ENCODE measurements at places on chromosomes 4 and X.

DNA sequence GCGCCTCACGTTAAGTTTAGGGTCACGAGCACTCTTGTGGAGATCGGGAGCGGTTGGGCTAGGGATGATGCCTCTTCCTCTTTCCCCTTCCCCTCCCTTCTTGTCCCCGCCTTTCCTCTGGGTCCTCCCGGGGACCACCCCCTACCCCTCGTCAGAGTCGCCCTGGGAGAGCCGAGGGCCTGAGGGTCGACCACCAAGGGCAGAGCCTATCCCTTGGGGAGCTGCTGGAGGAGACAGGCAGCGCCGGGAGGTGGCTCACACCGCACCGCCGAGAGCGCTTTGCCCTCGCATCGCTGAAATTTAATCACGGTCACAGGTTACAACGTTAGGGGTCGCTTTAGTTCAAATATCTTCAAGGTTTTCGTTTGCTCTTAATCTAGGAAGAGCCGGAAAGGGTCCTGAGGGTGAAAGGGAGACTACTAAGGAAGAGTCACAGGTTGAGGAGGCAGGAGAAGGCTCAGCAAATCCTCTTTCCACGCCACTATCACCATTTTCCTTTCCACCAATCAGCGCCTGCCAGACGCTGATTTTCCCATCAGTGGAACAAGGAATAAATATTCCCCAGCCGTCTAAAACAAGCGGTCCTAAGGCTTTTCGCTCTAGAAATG is 528 bp upstream of the SNCA start:
- peak; percentile 75 for DNase-seq

DNA sequence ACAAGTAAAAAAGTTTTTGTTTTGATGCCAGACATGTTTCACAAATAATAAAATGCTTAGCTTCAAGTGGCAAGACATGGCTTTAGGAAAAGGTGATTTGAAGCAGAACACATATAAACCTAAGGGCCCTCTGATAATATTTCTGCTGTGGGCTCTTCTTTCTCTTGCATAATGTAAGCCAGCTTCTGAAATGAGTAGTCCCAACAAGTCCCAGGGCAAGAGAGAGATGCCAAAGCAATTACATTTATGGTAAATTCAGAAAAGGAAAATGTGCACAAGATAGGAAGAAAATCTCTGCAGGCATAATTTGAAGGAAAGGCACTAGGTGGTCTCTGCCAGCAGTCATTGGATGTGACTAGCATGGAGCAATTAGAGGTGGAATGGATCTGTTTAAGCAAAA is 170.8 kb upstream of the GALNT7 start:
- no peak for DNase-seq

- DNase-seq: no peak
Observed at GRCh38 chrX:11886745-11887144, 128.7 kb downstream of the MSL3 start.

- no peak for DNase-seq
Observed at GRCh38 chr4:15148691-15149090, 146.4 kb downstream of the CPEB2 start.

DNA sequence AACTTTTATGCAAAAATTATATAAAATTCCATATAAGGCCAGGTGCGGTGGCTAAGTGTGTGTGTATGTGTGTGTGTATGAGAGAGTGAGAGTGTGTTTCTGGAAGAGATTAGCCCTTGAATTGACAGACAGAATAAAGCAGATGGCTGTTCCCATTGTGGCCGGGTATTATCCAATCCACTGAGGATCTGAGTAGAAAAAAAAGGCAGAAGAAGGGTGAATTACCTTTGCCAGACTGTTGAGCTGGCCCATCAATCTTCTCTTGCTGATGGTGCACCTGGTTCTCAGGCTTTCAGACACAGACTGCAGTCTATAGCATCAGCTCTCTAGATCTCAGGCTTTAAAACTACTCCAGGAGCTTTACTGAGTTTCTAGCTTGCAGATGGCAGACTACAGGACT is 92.2 kb upstream of the SLIT2 start:
- no peak for DNase-seq

DNA sequence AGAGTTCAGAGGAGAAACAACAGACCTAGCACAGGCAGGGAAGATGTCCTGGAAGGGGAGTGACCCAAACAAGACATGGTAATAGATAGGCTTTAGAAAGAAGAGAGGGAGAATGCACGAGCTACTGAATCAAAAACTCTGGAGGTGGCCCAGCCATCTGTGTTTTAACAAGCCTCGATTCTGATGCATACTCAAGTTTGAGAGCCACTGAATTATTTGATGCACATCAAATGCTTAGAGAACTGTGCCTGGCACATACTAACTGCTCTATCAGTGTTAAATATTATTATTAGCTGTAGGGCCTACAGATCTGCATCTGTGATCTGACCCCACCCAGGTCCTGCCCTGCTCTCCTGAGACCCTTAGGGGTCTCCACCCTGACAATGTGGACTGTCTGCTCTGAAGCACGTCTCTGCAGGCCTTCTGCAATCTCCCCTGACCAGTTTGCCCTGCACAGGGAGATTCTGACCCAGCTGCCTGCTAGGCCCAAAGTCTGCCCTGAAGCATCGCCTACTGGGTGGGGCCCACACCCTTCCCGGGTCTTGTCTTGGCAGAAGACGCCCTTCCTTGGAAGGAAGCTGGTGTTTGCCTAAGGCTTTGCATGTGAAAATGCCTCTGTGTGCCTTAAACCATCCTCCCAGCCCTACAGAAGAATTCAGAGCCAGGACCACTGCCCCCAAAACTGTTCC is 201.5 kb upstream of the KLF3 start:
- no peak for DNase-seq

- no peak for DNase-seq
Observed at GRCh38 chrX:95058815-95059214, 1384.8 kb downstream of the FAM133A start.

GRCh38 chrX:23503835-23504539 is 163.3 kb upstream of the PRDX4 start:
- DNase-seq: no peak

- DNase-seq: no peak
Observed at GRCh38 chrX:77484045-77484444, 36.9 kb downstream of the FGF16 start.

GRCh38 chr4:148061141-148061481 is 329.2 kb downstream of the ARHGAP10 start:
- no peak for DNase-seq

- no peak for DNase-seq
Observed at GRCh38 chr4:101419336-101420135, 72.2 kb upstream of the PPP3CA start.

DNA sequence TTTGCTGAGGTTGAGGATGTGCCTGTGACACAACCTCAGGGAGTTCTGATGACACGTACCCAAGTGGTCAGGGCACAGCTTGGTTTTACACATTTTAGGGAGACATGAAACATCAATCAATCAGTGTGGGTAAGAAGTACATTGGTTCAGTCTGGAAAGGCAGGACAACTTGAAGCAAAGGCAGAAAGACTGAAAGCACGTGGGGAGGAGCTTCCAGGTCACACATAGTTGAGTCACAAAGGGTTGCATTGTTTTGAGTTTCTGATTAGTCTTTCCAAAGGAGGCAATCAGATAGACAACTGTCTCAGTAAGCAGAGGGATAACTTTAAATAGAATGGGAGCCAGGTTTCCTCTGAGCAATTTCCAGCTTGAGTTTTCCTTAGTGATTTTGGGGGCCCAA is 1910.0 kb upstream of the AGA start:
- DNase-seq: no peak

GRCh38 chr4:1323635-1324442 is 23.2 kb upstream of the UVSSA start:
- DNase-seq: no peak

- DNase-seq: no peak
Observed at GRCh38 chr4:53815281-53815680, 224.0 kb upstream of the LNX1 start.

GRCh38 chrX:154082396-154083125 is 15.0 kb downstream of the MECP2 start:
- no peak for DNase-seq

DNA sequence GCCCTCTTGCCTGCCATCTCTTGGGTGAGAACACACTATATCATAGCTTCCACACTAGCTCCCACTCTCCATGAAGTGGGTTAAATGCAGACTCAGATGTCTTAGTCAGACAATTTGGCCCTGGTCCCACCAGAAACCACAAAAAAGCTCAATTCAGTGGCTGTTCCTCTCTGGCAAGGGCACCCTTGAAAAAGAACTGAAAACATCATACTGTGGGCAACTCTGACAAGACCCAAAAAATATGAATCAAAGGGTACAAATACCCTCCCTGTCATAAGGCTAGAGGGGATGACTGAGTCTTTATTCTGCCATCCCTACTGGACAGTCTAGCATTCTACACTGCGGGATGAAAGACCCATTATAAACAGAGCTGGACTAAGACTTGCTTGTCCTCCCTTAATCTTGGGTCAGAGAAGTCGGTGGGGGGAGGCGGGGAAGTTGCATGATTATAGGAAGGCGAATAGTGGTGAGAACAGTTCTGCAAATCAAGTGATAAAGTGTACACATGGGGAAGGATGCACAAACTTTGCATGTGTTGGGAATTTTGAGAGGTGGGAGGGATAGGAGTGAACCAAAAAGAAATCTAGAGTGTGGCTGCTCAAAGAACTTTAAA is 172.1 kb downstream of the OPHN1 start:
- no peak for DNase-seq

DNA sequence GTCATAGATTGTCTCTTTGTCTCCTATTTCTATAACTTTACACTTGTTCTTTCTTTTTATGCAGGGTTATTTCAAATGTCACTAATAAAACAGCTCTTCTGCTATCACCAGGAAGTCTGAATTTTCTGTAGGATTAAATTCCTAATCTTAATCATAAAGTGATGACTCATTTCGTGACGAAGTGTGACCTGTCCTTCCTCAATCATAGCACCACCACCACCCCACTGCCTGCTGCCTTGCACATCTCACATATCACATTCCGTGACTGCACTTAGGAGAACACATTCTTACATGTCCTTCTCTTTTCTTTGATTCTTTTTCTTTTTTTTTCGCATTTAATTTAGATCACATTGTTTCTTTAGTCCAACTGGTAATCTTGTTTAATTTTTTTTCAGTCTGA is 57.7 kb upstream of the UGT2B7 start:
- DNase-seq: no peak

DNA sequence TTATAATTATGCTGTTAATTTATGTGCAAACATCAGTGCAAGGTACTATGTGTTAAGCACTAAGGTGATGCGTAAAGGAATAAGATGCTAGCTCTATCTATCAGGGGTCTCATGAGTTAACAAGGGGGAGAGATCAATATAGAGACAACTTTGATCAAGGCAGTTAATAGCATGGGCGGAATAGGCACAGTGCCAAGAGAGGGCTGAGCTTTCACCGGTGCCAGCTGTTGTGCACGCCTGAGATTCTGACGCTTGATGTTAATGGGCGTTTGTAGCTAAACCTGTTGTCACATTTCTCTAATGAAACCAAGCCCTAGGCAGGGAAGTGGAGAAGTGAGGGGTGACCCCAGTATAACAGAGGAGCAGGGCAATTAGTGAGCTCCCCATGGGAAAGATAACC is 86.0 kb upstream of the NMU start:
- DNase-seq: no peak

DNA sequence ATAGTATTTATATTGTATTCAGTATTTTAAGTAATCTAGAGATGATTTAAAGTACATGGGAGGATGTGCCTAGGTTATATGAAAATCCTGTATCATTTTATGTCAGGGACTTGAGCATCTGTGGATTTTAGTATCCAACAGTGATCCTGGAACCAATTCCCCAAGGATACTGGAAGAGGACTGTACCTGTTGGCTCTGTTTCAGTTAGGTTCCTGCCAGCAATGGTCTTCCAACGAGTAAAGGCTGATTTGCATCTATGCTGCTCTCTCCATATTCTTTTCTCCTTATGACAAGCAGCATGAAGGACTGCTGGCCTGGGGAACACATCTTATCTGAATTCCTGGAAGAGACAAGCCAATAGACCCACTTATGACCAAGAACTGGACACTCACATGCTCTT is 34.9 kb downstream of the ASB9 start:
- no peak for DNase-seq

DNA sequence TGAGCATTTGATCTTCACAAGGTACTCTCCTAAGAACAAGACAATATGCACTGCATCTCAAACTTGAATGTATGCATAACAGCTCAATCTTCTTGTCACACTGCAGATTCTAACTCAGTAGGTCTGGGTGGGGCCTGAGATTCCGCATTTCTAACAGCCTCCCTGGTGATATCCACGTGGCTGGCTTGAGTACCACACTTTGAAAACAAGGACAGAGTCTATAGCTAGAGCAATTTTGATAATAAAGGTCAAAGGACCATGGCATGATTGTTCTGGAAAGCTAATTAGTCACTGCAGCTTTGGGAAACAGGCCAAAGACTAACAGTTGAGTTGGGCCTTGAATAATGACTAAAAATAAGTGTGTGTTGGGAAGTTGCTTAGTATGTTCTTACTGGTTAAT is 213.3 kb downstream of the GBA3 start:
- DNase-seq: no peak

GRCh38 chr4:100294356-100294755 is 104.1 kb upstream of the DDIT4L start:
- no peak for DNase-seq

DNA sequence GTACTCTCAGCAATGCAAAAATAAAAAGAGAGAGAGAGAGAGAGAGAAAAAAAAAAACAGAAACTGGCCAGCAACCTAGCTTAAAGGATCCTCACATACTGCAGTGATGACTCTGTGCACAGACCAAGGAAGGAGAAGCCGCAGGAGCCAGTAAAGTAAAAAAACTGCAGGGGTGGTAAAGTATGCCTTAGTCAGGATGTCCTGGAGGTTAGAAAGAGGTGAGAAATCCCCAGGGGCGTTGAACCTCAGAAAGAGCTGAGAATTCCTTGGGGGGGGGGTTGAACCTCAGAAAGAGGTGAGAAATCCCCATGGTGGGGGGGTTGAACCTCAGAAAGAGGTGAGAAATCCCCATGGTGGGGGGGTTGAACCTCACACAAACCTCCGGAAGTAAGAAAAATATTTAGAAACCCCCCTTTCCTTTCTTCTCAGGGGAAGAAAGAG is 48.0 kb downstream of the MAGEA9 start:
- no peak for DNase-seq

DNA sequence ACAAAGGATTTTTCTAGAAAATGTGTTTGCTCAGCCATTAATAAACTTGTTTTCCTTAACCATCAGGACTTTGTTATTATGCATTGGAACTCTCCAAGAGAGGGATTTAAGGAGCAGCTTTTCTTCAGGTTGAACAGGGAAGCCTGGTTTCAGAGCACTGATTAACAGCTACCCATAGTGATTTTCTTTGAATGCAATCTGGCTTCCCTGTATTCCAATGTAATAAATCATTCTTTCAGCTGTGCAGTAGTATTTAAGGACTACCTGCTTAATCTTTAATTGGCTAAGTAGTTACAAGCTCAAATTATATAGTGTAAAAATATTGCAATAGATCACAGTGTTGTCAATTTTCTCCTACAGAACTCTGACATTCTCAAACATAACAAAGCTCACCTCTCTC is 77.5 kb downstream of the TMEM156 start:
- DNase-seq: no peak

DNA sequence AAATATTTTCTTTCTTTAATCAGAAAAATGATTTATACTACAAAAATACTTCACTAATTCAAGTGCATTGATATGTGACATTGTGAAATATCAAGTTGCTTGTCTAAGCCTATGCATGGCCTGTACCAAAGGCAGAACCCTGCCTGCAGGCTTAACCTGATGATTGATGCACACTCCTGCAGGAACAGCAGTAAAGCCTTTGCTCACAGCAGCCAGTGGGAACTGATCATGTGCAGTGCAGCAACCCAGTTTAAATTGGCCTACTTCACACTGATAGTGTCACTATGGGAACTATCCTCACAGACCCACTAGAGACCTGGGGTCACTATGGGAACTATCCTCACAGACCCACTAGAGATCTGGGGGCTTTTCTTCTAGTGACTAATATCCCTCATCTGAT is 603.8 kb downstream of the RAPGEF2 start:
- DNase-seq: no peak
